ENCODE measurements at places on chromosomes 5 and 9.

DNA sequence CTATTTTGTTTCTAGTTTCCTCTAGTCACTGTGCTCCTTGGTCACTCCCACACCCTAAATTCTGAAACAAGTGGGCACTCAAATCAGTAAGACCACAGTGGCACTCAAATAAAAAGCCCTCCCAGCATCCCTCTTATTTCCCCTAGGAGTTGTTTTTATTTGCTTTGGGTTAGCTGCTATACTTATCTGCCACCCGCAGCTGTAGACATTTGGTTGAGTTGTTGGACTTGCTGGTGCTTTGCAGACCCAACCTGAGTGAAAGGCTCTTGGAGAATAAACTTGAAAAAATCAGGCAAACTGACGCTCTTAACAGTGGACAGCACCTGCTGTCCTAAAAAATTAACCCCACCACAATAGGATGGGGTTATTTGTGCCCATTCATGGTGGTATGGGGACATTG, 203.0 kb downstream of the SPATA31A6 start:
- DNase-seq: no peak

DNA sequence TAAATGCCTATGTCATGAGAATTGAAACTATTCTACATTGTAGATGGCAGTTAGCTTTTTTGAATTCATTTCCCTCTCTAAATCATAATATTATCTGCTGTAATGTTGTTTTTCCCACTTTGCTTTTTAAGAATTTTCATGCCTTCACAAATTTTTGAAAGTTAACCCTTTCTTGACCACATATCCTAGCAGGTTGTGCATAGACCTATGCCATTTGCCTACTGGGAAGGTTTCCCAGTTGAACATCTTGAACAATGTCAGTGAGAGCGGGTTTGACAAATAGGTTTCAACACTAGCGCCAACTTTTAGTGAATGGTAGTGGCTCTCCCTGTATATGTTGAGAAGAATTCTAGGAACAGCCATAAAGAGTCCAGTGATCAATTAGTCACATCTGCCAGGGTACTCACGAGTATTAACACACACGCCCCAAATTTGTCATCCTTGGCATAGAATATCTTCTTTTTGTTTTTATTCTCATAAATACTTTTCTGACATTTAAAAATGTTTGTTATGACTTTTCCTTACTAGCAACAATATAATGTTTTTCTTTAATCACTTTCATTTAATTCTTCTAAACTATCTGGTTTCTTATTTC, 307.6 kb downstream of the PJA2 start:
- no peak for DNase-seq

- no peak for DNase-seq
Measured at GRCh38 chr5:7395947-7396712, at the start of gene ADCY2. ADCY2 (plus strand) TSS chr5:7396138; CDS start chr5:7396297, 159 bp downstream.

GRCh38 chr5:174293006-174293405, 247.5 kb downstream of the NSG2 start:
- no peak for DNase-seq

DNA sequence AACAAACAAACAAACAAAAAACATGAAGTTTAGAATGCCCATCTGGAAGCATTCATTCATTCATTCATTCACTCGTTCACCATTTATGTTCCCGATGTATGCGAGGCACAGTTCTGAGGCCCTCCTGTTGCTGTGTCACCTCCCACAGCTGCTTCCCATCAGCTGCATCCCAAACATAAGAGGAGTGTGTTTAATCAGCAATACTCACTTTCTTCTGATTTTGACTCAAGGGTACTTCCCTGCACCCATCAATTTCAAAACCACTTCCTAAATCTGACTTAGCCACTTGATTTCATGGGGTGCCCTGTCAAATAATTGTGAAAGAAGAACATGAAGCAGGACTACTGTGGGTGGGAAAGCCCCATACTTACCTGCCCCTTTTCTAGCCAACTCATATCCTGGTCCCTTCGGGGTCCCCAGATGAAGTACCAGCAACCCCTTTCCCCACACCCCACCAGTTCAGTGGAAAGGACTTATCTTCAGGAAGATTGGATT, 128.0 kb upstream of the IL12B start:
- no peak for DNase-seq

DNA sequence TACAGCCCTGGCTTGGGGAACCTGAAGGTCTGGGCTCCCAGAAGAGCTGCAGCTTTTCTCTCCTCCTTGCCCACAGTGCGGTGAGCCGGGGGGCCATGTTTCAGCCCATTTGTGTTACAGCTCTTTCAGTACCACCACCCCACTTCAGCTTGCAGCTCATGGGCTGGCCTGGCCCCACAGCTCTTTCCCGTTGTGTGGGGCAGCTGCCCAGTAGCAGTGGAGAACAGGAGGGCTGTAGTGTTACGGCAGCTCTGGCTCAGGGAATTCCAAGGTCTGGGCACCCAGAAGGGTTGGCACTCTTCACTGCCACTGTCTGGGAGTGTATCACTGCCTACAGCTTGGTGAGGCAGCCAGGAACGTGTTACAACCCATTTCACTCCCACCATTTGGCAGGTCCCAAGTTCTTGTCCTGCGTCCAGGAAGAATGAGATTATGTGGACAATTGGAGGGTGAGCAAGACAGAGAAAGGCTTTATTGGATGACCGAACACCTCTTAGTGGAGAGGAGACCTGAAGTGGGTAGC, 390.5 kb downstream of the KDM4C start:
- DNase-seq: no peak

DNA sequence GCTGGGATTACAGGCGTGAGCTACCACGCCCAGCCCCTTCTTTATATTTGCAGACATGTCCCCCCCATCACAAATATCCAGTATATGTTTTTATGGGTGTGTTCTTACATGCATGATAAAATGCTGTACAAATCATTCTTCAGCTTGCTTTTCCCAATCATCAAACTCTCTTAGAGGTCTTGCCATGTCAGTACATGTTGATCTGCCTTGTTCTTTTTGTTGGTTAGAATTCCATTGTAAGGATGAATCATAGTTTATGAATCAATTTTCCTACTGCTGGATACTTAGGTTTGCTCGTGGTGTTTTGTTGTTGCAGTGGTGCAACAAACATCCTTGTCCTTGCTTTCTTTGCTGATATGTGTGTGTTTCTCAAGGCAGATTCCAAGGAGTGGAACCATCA, 79.9 kb upstream of the NEURL1B start:
- DNase-seq: no peak
